ENCODE measurements at places on chromosomes 11 and 22. TPM values are rescaled to one million over a fixed set of nuclear protein-coding genes. Genes with fewer than 3 reads are reported as not detected.

The OR52N1 gene
- total RNA-seq, result 1.00 TPM

The PDGFB gene
- 38.0 TPM for total RNA-seq

The SLC7A4 gene
- 7.6 TPM for total RNA-seq

The ACRV1 gene
- not detected for total RNA-seq

The ANGPTL5 gene
- total RNA-seq, result 0.58 TPM

The FIBIN gene
- 2.6 TPM for total RNA-seq

The OR51D1 gene
- total RNA-seq, result not detected

All from mesenteric fat pad (tissue), 1 donor.